Skeletal muscle cell (primary cell): ENCODE measurements at places on chromosomes 7 and 10.

DNA sequence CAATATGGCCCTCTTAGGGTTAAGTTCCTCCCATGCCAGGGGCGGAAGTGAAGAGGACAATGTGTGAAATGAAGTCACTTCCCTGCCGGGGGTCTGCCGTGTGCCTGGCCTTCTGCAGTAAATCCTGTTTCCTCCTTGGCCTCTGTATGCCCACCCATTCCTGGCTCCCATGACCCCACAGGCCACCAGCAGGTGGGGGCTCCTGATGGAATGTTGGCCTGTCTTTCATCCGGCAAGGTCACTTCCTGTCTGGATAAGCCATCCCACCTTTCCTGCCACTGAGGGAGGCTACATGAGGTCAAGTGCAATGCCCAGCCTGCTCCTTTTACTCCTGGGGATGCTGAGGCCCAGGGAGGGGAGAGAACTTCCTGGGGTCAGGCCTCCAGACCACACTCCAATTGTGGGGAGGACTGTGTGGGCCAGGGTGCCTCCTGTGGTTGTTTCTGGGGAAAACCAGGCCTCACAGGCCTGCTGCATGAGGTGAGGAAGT lies 22.3 kb downstream of the PALD1 start:
- DNase-seq = no peak

DNA sequence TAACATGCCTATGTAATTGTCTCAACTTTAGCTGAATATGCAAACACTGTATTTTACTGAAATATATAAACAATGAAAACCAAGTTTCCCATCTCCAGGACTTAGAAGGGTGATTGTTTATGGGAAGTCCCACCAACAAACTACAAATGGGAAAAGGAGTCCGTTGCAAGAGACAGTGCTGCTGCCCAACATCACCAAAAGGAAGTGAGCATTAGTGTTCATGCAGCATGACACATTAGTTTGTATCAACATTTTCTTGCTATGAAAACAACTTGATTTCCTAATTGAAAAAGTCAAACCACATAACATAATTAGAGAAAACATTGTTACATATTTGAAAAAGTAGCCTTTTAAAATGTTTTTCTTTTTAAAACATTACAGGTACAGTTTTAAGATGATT lies 138.5 kb downstream of the ZNF438 start:
- no peak for DNase-seq

GRCh38 chr10:3749600-3749999 lies 35.4 kb downstream of the KLF6 start:
- peak; percentile 86 for DNase-seq

DNA sequence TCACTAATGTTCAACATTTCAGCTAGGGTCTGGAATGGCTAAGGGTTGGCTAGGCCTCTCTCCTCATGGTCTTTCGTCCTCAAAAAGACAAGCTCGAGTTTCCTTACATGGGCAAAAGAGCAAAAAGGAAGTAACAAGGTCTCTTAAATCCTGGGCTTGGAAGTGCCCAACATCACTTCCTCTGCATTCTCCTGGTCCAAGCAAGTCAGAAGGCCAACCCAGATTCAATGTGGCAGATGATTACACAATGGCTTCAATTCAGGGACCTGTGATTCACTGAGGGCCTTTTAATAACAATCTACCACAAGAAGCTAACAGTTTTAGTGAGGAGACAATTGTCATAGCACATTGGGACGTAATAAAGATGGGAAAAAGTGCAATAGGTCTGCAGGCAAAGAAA lies 4.4 kb upstream of the NUP205 start:
- no peak for DNase-seq

- DNase-seq = no peak
Measured at GRCh38 chr7:3065724-3066143, 22.1 kb upstream of the CARD11 start.

DNA sequence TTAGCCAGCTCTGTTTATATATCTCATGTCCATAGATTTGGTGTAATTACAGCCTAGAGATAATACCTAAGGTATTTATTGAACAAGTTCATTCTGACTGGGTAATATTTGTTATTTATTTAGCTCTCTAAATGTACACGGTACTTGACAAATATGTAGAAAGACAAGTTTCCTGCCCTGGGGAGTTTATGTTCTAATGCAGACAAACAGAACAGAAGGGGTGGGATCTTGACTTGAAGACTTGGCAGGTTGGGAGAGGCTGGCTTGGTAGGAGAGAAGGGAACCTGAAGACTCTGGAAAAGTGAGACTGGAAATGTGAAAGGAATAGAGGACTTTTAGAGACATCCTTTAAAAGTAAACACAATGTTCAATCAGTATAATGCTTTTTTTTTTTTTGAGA lies 97.7 kb upstream of the CDK6 start:
- no peak for DNase-seq

- DNase-seq = no peak
Measured at GRCh38 chr7:54709283-54709682, 49.7 kb downstream of the SEC61G start.
